Activated CD4-positive, alpha-beta memory T cell treated with anti-CD3 and anti-CD28 coated beads for 36 hours (primary cell): ENCODE measurements at places on chromosomes 1 and 21. TPM values are rescaled to one million over a fixed set of nuclear protein-coding genes. Genes with fewer than 3 reads are reported as not detected.

DNA sequence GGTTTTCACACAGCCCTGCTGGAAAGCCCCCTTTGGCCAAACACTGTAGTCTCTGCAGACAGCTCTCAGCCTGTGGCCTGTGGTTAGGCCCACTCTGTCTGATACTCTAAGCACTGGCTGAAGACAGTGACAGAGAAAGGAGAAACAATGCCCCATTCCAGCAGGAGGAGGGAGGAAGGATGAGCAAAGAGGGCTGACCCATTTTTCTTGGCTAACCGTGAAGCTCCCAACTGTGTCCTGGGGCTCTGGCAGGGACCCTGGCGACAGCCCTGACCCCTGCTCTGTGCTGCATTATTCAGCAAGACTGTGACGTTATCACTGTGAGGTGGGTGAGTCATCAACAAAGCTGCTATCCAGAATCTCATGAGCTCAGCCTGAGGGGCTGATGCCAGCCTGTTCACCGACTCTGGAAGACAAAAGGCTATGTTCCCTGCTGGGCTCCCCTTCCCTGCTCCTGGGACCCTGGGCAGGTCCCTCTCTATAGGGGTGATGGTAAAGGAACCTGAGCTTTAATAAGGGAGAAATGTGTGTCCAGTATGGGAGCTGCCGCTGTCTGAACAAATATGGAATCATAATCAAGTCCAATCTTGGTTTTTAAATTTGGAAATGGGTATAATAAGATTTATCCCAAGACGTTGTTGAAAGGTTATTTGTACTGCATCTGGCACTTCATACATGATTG, 107.0 kb downstream of the RHOU start:
- DNase-seq, result no peak

DNA sequence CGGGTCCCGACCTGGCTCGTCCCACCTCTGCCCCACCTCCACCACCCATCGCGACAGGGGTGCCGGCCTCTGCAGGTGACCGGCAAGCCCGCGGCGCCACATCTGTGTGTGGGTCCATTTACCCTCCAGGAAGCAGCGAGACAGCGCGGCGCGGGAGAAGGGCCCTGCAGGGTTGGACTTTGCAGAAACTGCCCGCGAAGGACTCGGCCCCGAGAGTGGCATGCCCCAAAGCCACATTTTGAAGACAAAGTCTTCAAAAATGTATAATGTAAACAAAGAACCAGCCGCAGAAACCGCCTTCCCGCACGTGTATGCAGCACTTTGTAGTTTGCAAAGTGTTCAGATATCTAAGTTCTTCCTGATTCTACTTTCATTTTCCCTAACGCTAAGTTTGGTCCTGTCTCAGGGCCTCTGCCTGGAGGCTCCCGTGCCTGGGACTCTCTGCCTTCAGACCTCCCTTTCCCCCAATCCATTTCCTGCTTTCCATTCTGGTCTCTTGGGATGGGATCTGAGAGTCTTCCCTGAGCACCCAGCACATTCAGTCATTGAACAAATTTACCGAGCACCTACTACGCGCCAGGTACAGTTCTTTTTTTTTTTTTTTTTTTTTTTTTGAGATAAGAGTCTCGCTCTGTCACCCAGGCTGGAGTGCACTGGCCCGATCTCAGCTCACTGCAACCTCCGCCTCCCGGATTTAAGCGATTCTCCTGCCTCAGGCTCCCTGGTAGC, 524 bp upstream of the TMCO4 start:
- DNase-seq, result peak; percentile 61

DNA sequence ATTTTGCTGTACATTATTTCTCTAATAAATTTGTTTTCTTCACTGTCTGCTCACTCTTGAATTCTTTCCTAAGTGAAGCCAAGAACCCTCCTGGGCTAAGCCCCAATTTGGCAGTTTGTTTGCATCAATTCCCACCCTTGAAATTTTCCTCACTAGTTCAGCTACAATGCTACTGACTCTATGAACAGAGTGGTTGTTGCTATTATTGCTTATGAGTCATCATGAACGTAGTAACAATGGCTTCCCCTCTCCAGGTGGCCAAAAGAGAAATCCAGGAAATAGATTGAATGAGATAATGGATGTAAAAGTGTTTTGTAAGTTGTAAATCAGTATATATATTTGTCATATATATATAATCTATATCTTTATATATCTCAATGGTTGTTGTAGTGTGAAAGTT, 193.0 kb downstream of the URB2 start:
- DNase-seq, result no peak

DNA sequence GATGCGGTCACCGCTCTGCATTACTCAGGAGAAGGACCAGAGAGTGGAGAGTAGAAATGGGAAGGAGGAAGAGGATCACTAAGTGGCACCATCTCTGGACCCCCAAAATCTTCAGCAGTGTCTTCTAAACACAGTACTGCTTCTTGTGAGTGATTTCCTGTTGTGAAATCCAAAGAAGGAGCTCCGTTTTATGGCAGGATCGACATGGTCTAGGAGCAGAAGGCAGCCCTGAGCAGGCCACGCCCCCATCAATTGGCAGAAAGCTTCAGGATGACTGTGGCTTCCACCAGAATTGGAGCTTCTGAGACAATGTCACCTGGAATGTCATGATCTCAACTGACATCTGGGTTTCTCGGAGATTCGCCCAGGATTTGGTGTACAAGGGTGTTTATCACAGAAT, 171.5 kb downstream of the ADSS2 start:
- no peak for DNase-seq

DNA sequence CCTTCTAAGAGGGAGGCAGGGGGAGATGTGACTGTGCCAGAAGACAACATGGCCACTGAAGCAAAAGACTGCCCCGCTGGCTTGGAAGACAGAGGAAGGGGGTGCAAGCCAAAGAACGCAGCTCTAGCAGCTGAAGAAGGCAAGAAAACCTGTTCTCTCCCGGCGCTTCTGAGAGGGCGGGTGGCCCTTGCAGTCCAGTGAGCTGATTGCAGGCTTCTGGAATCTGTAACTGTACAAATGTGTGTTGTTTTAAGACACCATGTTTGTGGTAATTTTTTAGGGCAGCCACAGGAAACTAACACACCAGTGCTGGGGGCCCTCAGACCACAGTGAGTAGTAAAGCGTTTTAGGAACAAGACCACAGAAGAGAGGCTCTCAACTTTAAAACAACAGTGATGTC, 47.0 kb downstream of the CD46 start:
- peak; percentile 41 for DNase-seq

DNA sequence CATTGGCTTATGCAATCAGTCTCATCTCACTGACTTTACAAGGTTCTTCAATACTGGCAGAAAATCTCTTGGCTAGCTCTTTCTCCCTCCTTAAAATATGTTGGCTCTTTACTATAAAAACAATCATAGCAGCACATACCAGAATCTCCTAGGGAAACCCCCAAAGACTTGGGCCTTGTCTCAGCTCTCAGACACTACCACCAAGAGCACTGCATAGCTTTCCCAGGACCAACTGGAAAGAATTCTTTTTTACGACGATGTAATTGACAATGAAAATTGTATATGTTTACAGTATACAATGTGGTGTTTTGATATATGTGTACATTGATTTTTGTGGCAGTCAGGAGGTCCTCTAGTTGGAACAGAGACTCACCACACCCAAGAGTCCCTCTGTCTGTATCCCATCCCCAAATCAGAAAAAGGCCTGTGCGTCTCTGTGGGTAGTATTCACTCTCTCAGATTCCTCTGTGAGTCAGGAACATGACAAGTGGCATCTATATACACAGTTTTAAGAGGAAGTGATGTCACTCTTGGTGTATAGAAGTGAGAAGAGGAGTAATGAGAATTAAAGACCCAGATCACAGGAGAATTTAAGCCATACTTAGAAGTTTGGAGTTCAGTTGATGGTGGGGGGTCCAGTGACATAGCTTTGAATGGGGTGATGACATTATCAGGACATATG, 21.1 kb downstream of the SMAP2 start:
- DNase-seq, result peak; percentile 64

DNA sequence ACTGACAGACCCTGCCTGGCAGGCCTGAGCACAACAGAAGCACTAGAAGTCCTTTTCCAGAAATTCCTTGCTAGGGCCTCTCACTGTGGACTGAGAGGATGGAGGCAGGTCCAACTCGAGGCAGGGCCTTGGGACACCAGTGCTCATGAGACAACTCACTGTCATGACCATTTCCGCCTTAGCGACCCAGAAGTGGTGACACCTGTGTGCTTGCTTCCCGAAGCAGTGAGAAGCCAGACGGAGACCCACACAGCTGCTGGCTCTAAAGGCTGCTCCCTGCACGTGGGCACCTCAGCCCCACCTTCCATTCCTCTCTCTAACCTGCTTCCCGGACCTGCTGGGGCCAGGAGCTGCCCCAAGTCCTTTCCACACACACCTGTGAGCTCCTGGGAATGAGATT, 33.0 kb downstream of the KCNC4 start:
- DNase-seq, result no peak

GRCh38 chr1:65267271-65267670, 42.1 kb upstream of the DNAJC6 start:
- no peak for DNase-seq

- DNase-seq, result peak; percentile 11
Observed at GRCh38 chr1:85465099-85465785, at the start of gene DDAH1. TSS of gene DDAH1 (minus strand) at chr1:85465159. CDS start at chr1:85465045, 114 bp downstream.

DNA sequence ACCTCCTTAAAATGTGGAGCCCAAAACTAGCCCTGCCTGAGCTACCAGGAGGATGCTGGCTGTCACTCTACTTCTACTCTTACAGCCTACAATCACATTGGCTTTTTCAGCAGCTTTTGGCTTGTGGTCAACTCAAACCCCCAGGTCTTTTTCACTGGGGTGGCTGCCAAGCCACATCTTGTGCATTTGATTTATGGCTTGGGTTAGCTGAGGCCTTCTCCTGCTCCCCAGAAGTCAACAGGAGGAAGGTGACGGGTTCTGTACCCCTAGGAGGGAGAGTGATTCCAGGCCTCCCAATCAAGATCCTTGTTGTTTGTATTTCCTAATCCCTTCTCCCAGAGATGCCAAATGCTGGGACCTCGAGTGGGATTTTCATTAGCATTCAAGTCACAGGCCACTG, 124.3 kb downstream of the LACTBL1 start:
- DNase-seq, result no peak

GRCh38 chr21:45917241-45917640, 64.3 kb upstream of the COL6A1 start:
- no peak for DNase-seq

DNA sequence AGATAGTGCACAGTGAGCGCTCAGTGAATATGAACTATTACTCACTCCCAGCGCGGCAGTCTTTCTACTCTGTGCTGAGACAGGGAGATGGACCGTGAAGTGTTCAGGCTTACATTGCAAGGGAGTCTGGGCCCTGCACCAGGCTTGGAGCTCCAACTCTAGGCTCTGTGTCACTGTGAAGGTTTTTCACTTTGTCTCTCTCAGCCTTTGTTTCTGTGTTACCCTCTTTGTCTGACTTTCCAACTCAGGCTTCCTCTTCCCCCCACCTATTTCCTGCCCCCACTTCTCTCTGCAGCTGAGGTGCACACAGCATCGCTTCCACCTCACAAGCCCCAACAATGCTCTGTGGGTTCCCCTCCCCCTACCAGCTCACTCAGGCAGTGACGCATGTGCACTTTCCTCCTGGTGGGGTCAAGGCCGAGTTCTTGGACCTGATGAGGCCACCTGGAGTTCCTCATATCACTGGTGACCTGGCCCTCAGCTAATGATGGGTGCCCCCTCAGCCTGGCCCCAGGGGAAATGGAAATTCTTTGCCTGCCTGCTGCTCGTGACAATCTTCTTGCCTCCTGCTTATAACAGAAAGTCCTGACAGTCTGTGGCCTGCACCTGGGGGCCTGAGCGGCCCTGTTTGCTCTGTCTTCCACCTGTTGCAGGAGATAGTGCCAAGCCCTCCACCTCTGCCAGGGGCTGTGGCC, 1.1 kb upstream of the LCK start:
- peak; percentile 91 for DNase-seq

DNA sequence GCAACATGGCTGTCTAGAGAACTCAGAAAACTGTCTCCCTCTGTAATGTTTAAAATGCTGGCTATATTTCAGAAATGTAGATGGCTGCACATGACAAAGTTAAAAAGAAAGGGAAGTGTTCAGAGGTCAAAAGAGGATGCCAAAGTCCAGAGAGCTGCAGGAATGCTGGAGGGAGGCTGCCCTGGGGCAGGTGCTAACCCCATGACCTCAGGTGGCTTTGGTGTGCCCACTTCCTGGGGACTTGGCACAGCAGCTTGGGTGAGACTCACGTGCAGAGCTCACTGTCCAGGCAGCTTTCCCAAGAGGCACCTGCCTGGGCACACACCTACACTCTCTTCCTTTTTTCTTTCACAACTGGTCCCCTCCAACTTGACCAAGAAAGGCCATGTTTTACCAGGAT, 256.4 kb downstream of the KCNJ6 start:
- no peak for DNase-seq

DNA sequence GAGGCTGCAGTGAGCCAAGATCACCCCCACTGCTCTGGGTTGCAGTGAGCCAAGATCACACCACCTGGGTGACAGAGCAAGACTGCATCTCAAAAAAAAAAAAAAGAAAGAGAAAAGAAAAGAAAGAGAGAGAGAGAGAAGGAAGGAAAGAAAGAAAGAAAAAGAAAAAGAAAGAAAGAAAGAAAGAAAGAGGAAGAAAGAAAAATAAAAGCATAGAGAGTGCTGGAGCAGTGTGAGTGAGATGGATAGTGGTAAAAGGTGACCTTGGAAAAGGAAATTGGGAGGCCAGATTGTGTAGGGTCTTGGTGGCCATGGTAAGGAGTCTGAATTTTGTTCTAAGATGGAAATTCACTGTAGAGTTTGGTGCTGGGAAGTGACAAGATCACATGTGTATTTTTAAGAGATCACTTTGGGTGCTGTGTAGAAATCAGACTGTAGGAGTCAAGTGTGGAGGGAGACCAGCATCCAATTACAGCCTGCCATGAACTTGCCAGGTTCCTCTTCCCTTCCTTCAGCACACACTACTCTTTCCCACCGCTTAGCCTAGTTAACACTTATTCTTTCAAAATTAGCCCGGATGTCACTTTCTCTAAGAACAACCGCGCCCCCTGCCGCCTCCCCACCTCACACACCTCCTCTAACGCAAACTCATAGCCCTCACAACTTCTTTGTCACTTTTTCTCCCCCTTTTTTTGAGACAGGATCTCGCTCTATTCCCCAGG, 17.9 kb downstream of the MTX1 start:
- peak; percentile 92 for DNase-seq

DNA sequence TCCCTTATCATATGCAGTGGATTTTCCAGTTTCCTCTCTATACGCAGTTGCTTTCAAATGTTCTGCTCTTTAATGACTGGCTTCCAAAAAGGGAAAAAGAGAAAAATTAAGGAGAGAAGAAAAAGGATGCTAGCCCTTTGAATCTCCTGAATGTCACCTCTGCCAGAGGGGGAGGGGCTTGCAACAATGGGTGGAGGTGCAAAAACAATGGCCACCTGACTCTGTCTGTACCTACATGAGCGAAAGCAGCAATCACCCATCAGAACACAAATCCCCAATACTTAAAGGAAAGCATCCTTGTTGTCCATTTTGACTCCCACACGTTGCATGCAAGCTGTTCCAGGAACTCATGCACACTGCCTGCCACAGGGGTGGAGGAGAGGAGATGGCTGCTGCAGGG, 61.2 kb downstream of the CCDC30 start:
- DNase-seq, result no peak

Gene S100A1
- total RNA-seq, result not detected

Gene FCGR3A
- total RNA-seq, result not detected

Gene ANGPTL3
- not detected for total RNA-seq

Gene KLF17
- total RNA-seq, result not detected
